Mesangial cell (primary cell): ENCODE measurements at places on chromosomes 3 and 15. TPM values are rescaled to one million over a fixed set of nuclear protein-coding genes. Genes with fewer than 3 reads are reported as not detected.

CFAP20DC gene
- total RNA-seq: 2.8 and 5.9 TPM in 2 replicates

DPPA2 gene
- total RNA-seq: not detected in 2 replicates

CADM2 gene
- total RNA-seq: not detected in 2 replicates

RARB gene
- total RNA-seq: 2.8 and 10.1 TPM in 2 replicates

POPDC2 gene
- under 0.01 TPM in 1 of 2 replicates, not detected in the other for total RNA-seq

PLSCR2 gene
- total RNA-seq: not detected in 2 replicates
